NCI-H510A (cell line): ENCODE measurements at places on chromosomes 12 and 14.
A peak's percentile ranks its signal among the peaks of the same experiment; 100 is the strongest.

DNA sequence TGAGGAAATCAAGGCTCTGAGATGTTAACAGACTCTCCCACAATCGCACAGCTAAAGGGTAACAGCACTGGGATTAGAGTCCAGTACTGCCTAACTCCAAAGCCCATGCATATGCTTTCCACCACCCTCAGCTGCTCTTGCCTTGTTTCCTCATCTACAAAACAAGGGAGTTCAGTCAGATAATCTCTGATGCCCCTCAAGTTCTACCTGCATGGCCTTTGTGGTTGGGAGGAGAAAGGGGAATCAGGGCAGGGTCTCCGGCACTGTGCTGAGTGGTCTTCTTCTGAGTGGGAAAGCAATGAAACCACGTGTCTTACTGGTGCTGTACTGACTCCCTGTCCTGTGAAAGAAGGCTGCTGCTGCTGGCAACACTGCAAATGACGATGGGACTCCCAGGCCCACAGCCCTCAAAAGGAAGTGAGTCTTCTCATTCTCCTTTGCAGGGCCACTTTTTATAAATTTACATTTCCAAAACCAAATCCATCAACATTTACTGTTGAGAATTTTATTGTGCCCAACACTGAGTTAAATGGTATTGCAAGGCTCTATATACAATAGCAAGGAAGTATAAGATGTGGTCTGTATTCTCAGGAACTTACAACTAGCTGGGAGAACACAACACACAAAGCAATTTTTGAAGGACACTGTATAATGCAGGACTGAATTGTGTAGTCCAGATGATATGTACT is 19.7 kb upstream of the DUSP16 start:
- no peak for DNase-seq

- DNase-seq = no peak
Observed at GRCh38 chr12:130846369-130846768, 7.3 kb upstream of the STX2 start.

GRCh38 chr14:94309721-94310120 is 13.4 kb downstream of the SERPINA6 start:
- no peak for DNase-seq

DNA sequence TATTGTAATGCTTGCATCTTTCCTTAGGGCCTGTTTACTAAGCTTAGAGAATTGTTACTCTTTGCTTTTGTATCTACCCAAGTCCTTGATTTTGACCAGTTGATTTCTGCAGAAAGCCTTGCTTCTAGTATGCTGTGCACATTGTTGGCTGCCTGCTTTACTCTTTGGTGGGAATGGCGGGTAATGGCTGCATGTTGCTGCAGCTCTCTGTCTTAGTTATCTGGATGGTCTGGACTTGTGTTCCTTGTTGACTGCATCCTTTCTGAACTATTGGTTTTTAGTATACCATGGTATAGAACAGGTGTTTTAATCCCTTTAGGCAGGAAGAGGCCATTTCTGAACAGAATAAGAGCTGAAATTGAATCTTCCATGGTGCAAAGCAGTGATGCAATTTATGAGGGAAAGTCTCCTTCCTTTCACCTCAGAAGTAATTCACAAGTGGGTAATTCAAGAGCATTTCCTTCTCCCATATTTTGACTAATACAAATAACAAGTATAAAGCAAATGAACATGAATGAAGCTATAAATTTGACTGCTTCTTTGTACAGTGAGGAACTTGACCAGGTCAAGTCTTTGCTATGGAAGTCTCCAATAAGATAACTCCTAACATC is 466.4 kb downstream of the NPAS3 start:
- no peak for DNase-seq

- DNase-seq = no peak
Observed at GRCh38 chr14:60257865-60258264, 8.8 kb downstream of the PPM1A start.

DNA sequence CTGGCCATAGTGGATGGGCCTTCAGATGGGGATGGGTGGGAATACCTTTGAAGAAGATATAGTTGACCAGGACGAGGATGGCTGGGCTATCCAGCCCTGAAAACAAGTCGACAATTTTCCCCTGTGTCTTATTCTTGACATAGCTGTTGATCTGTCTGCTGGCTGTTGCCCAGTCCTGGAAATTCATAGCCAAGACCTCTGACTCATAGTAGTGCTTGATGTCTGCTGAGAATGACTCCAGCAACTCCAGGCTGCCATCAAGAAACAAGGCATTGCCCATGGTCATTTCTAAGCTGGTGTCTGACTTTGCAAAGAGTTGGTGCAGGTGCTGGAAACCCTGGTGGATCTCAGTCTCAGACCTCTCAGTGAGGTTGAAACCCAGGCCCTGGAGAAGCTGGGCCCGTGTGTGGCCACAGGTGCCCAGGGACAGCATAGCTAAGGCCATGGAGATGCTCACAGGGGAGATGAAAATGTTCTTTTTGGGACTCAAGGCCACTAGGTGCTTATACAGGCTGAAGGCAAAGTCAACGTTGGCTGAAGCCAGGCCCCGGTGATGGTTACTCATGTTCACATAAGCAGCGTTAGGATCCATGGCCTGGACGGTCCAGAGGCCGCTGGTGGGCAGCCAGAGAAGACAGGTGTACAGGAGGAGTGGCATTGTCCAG is 9.0 kb downstream of the SERPINA6 start:
- no peak for DNase-seq

DNA sequence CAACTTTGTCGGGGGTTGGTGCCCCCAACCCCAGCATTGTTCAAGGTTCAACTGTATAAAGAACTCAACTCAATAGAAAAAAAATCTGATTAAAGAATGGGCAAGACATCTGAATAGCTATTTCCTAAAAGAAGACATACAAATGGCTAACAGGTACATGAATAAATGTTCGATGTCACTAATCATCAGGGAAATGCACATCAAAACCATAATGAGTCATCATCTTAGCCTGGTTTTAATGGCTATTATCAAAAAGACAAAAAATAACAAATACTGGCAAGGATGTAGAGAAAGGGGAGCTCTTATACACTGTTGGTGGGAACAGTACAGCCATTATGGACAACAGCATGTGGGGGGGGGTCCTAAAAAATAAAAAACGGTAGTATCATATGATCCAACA is 28.7 kb downstream of the NPAS3 start:
- no peak for DNase-seq

GRCh38 chr12:12399776-12400305 is 43.0 kb downstream of the BORCS5 start:
- no peak for DNase-seq

DNA sequence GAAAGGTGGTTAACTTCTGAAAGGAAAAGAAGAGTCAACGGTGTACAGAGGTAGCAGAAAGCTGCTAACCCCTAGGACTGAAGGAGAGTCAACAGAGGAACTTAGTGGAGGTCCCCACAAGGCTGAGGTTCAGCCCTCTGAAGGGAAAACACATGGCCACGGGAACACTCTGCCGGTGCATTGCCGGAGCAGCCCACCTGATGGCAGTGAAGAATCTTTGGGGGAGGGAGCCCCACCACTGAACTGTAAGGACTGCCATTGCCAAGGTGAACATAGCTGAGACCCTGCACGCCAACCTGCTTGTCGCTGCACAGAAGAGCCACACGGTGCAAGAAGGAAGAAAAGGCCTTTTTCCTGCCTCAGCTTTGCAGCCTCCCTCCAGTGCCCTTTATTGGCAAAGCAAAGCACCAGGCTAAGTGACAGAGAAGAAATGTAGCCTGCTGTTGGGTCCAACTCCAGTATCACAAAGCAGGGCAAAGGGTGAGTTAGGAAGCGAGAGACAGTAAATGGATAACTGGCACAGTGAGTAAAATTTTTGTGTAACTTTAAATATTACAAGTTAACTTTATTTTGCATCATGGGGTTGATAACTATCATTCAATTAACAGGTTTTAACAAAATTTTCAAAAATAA is 76.9 kb downstream of the LIN52 start:
- no peak for DNase-seq

DNA sequence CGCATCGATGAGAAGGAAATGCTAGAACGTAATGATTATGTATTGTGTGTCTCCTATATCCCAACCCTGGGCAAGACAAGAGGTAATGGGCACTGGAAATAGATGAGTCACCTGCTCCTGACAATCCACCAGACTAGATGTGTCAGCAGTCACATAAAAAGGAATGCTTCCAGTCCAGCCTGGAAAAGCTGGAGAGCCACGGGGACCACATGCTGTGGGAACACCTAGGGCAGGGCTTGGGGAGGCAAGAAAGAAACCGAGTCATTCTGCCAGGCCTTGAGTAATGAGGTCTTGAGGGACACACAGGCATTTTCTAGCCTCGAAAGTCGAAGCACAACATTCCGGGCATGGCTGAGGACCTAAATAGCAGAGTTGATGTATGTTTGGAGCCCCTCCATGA is 716.7 kb upstream of the TMEM132C start:
- DNase-seq = no peak

DNA sequence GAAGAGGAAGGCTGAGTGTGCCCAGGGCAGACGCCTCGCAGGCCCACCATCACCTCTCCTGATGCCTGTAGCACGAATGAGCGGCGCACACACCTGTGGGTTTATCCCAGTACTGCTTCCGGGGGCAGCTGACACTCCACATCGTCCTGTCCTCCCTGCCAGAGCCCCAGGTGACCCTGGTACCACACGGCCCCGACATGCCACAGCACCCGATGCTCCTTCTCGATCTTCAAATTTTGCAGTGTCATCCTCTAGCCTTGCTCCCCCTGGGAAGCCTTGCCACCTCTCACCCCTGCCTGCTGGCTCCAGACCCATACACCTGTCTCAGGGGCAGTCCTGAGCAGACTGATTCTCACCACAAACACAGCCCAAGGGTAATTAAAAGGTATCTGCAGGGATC is 40.6 kb downstream of the ANO2 start:
- DNase-seq = no peak

GRCh38 chr14:55892906-55893305 is 225.3 kb upstream of the PELI2 start:
- no peak for DNase-seq

GRCh38 chr14:72213424-72213823 is 281.2 kb downstream of the RGS6 start:
- no peak for DNase-seq

DNA sequence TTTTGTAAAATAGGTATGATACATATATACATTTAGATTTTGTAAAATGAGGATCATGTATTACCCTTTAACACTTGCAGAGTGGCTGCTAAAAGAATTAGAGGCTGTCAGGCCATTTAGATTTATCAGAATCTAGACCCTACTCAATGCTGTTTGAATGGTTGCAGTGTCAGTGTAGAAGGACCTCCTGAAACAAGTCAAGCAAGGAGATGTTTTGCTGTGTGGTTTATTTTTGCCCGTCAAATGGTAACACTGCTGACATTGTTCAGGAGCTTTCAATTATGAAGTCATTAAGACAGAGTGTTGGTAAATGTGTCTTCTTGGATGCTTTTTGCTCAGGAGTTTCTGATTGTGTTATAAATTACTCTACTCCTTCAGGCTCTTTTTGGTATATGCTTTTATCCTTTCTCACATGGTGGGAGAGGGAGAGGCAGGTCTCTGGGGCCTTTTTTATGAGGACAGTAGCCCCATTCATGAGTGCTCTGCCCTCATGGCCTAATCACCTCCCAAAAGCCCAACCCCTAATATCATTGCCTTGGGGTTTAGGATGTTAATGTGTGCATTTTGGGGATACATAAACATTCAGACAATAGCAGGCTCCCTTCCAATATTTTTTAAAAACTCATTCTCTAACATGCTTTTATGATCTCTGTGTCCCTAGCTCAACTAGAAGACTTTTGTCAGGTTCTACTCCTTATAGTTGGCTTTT is 16.5 kb downstream of the EID3 start:
- DNase-seq = no peak

DNA sequence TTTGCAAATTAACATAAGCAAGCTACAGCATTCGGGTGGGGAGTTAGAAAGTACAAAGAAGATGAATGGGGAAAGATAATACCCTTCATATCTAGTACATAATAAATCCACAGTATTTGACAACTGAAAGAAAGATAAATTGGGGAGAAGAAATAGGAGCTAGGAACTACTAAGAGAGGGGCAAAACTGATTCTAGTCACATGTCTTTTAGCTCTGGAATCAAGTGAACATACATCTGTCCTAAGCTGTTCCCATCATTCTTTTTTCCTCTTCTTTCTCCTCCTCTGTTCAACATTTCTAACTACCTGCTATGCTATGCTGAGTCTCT is 15.3 kb upstream of the APOF start:
- DNase-seq = no peak

- DNase-seq = no peak
Observed at GRCh38 chr12:91179315-91179714, 3.3 kb downstream of the DCN start.

DNA sequence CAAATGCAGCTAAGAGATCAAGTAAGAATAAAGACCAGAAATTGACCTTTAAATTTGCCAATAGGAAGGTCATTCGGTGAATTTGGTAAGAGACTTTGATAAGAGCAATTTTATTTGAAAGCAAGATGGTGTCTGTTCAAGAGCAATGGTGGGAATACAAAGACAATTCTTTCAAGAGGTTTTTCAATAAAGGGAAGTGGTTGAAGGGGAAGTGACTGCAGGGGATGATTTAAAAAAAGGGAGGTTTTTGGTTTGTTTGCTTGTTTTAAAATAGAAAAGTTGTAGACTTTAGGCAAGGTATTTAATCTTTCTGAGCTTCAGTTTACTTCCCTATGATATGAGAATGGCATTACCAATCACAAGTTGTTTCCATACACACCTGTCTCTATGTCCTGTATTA is 4.3 kb upstream of the APPL2 start:
- DNase-seq = no peak

DNA sequence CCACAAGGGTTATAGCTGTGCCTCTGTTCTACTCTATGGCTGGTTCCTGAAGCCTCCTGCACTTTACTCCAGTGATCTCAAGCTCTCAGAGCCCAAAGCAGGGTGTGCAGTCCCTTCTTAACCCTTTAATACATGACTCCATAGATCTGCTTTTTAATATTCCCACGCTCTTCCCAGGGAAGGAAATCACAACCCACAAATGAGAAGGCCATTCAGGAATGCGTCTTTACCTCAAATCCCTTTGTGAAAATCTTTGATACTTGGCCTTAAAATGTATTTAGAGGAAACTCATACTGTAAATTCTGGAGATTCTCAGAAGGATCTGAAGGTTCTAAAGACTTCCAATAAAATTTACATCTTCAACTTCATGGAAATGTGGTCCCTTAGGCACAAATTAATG is 17.0 kb downstream of the NID2 start:
- DNase-seq = no peak

- peak; percentile 8 for DNase-seq
Observed at GRCh38 chr12:44193281-44193680, 357.4 kb downstream of the TMEM117 start.

GRCh38 chr12:107461222-107461975 is 224.2 kb upstream of the PWP1 start:
- no peak for DNase-seq

DNA sequence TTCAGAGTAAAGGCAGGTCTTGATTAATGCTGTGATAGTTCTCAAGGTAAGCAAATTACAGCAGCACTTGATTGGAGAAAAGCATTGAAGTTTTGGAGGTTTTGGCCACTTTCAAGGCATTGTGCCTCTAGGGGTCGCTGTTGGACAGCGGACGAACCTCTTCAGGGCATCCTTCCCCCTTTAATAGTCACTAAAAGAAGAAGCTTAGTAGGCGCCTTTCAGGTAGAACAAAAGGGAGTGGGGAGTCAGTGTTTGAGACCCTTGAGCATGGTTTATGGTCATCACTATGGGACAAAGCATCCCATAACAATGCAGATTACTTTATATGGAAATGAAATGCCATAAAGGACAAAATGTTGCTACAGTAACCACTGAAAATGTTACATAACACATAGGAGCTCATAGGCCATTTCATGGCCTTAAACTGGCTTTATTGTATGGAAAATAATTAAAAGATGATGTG is 199.5 kb upstream of the DCN start:
- peak; percentile 17 for DNase-seq

- no peak for DNase-seq
Observed at GRCh38 chr12:79681008-79681590, 9.7 kb downstream of the PAWR start.
